ENCODE measurements at places on chromosomes 1 and 21. TPM values are rescaled to one million over a fixed set of nuclear protein-coding genes. Genes with fewer than 3 reads are reported as not detected.

SPRR3 gene
- not detected for polyA plus RNA-seq

FOXD3 gene
- polyA plus RNA-seq: not detected

DCST2 gene
- polyA plus RNA-seq: 0.19 TPM

IL24 gene
- 0.73 TPM for polyA plus RNA-seq

CAMK2N1 gene
- polyA plus RNA-seq: 83.1 TPM

OR2L5 gene
- polyA plus RNA-seq: not detected

C1QTNF12 gene
- polyA plus RNA-seq: 0.21 TPM

FMO1 gene
- not detected for polyA plus RNA-seq

CREG1 gene
- 23.1 TPM for polyA plus RNA-seq

C1orf226 gene
- polyA plus RNA-seq: 0.11 TPM

TCEA3 gene
- 14.7 TPM for polyA plus RNA-seq

LCE1A gene
- not detected for polyA plus RNA-seq

PGLYRP3 gene
- not detected for polyA plus RNA-seq

FCGR2B gene
- polyA plus RNA-seq: not detected

RGS5 gene
- 11.3 TPM for polyA plus RNA-seq

COL11A1 gene
- 8.3 TPM for polyA plus RNA-seq

AQP10 gene
- polyA plus RNA-seq: not detected

FCRL2 gene
- not detected for polyA plus RNA-seq

FCRLA gene
- 0.12 TPM for polyA plus RNA-seq

SLC45A3 gene
- 1.8 TPM for polyA plus RNA-seq

NR1I3 gene
- polyA plus RNA-seq: not detected

PLA2G2C gene
- not detected for polyA plus RNA-seq

Measured in AG04450 (cell line).